NCI-H510A treated with DMSO at 0.1 percent for 48 hours (cell line): ENCODE measurements at places on chromosomes 2 and 18.
A peak's percentile ranks its signal among the peaks of the same experiment; 100 is the strongest.

GRCh38 chr2:85790499-85791188 is 36.9 kb downstream of the ATOH8 start:
- no peak for DNase-seq

- no peak for DNase-seq
Observed at GRCh38 chr2:201984800-201985525, 48.7 kb upstream of the FZD7 start.

GRCh38 chr18:2002604-2003003 is 568.7 kb downstream of the METTL4 start:
- DNase-seq = no peak

- no peak for DNase-seq
Observed at GRCh38 chr2:128092656-128093055, 1.7 kb downstream of the UGGT1 start.

DNA sequence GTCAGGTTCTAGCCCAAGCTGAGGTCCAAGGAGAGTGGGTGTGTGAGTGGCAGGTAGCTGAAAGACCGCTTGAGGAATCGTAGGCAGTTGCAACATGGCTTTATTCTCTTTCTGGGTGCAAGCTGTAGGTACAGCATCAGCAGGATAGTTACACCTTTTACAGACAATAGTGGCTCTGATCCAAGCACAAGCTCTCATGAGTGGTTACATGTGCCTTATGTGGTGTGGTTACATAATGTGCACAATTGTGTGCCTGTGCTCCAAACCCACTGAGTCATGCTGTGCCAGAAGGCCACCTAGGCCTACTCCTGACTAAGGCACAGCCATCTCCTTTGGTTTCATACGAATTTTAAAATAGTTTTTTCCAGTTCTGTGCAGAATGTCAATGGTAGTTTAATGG is 227.6 kb downstream of the SATB2 start:
- no peak for DNase-seq

DNA sequence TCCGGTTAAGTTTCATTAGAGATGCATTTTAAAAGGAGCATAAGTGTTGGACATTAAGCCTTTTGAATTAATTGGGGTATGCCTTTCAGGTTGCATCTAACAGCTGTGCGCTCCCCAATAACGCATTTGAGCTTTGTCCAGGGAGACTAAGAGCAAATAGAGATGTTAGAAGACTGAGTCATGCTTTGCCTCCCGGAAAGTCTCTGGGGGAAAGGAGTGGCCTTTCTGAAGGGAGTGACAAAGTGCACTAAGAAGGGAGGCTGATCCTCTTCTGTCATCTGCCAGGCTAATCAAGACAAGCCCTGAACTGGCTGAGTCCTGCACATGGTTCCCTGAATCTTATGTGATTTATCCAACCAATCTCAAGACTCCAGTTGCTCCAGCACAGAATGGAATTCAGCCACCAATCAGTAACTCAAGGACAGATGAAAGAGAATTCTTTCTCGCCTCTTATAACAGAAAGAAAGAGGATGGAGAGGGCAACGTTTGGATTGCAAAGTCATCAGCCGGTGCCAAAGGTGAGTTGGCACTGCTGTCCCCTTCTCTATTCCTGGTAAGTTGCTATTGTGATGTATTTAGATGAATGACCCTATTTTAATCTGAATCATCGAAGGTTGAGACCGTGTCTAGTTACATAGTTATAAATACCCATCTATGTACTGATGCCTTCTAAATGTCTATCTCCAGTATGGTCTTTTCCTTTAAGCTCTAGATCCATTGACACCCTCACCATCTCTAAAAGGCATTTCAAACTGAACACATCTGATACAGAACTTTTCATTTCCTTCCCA is 12.1 kb downstream of the TTL start:
- no peak for DNase-seq

DNA sequence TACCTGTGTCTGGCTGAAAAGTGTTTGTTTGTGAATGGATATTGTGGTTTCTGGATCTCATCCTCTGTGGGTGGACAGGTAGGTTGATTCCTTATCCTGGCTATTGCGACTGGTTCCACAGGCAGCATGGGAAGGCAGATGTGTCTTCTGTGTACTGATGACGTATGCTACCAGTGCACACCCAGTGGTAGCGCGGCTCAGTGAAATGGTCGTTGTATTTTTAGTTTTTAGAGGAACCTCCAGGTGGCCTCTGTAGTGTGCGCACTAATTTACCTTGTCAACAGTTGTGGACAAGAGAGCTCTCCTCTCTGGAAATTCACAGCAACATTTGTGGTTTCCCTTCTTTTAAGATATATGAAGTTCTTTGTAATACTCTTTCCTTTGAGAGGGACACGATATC is 52.5 kb downstream of the CCDC74A start:
- no peak for DNase-seq

DNA sequence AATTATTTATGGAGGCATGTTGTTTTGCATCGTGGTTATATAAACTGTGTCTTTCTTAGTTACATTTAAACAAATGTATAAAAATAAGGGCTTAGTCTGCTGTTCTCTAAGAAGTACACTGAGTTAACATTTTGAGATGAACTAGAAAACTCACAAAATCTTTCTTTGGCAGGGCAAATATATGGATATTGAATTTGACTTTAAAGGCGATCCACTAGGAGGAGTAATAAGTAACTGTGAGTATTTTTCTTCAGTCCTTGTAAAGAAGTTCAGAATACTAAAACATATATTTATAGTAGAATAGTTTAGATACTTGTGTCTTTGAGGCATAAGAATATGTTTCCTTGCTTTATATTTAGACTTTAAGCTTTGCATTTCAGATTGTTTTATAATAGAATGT is 104.8 kb downstream of the MYO1B start:
- no peak for DNase-seq

GRCh38 chr2:43221124-43221762 is 5.2 kb downstream of the ZFP36L2 start:
- peak; percentile 32 for DNase-seq

DNA sequence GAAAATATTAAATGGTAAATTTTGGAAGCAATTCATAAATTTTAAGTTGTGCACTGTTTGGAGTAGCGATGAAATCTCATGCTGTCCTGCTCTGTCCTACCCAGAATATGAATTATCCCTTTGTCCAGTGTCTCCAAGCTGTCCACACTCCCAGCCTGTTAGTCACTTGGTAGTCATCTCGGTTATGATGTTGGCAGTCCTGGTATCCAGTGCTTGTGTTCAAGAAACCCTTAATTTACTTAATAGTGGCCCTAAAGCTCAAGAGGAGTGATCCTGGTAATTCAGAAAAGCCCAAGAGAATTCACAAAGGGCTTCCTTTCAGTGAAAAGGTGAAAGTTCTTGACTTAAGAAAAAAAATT is 71.8 kb upstream of the STAM2 start:
- DNase-seq = no peak

- no peak for DNase-seq
Observed at GRCh38 chr2:199603721-199604291, 146.1 kb upstream of the SATB2 start.

GRCh38 chr18:13137670-13138419 is 80.7 kb upstream of the LDLRAD4 start:
- peak; percentile 8 for DNase-seq

GRCh38 chr2:237441605-237442274 is 27.8 kb upstream of the COL6A3 start:
- no peak for DNase-seq

GRCh38 chr2:178363252-178363651 is 87.7 kb downstream of the PRKRA start:
- DNase-seq = no peak

- peak; percentile 92 for DNase-seq
Observed at GRCh38 chr2:96895032-96895745, 25.3 kb upstream of the SEMA4C start.

GRCh38 chr18:22191923-22192322 is 22.5 kb downstream of the GATA6 start:
- DNase-seq = no peak

- no peak for DNase-seq
Observed at GRCh38 chr2:28544036-28544346, 48.1 kb downstream of the PLB1 start.

- no peak for DNase-seq
Observed at GRCh38 chr18:42824178-42824577, 291.3 kb downstream of the RIT2 start.

DNA sequence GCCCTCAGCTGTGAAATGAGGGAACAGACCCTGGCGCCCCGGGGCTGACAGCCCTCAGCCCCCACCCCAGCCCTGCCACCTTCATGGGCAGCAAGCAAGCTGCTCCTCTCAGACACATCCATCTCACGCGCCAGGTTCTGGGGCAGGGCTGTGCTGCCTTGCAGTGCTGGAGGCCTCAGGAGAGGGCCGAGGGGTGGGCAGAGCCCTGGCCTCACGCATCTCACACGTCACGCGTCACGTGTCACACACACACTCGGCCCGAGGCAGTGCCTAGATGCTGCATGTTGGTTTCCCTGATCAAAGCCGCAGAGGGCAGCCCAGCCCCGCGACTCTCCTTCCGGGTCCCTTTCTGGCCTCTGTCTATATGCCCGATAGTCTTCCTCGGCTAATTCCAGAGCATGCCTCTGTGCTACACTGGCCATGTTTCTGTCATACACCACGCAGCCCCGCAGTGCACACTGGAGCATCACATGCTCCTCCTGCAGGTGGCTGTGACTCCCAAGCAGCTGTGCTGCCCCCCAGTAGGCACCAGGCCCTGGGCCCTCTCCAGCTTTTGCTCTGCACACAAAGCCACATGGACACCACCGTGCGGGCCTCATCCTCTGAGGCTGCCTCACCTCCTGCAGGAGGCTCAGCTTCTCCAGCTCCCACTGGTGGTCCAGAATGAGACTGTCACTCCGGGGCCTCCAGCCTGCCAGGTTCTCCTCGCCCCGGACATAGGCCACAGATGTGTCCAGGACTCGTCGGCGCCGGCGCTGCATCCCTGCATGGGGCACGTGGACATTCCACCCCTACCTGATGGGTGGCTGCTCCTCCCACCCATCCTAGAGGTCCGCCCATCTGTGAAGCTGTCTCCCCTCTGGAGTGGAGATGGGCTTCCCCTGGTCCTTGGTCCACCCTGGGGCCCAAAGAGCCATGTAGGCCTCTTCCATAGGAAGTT is 31.4 kb downstream of the AQP12A start:
- DNase-seq = no peak

- no peak for DNase-seq
Observed at GRCh38 chr2:55363636-55364035, 56.0 kb downstream of the CCDC88A start.
